ENCODE measurements at places on chromosomes 16 and 17. TPM values are rescaled to one million over a fixed set of nuclear protein-coding genes. Genes with fewer than 3 reads are reported as not detected.

DNA sequence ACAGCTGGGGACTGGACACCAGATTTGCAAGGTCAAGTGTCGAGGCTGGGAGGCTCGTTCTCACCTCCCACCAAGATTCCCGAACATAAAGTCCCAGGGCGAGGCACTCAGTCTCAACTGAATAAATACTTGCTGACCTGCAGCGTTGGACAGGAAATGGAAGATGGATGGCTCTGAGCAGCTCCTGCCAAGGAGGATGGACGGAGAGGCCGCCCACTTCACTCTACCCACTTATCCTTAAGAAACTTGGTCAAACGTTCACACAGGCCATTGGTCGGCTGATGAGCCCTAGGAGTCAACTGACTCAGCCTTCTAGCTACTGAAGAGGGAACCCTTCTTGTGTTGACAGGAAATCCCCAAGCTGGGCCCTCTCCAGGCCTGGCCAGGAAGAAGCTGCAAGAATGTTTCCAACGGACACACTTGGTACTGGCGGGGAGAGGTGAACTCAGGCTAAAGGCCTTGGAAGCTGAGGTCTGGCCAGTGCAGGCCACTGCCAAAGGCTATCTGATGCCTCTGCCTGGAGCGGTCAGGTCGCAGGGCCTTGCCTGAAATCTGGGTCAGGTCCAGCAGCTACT is 50.0 kb downstream of the VAC14 start:
- no peak for DNase-seq

- no peak for DNase-seq
These were observed 7.5 kb downstream of the POLR2C start for GRCh38 chr16:57469917-57470470.

DNA sequence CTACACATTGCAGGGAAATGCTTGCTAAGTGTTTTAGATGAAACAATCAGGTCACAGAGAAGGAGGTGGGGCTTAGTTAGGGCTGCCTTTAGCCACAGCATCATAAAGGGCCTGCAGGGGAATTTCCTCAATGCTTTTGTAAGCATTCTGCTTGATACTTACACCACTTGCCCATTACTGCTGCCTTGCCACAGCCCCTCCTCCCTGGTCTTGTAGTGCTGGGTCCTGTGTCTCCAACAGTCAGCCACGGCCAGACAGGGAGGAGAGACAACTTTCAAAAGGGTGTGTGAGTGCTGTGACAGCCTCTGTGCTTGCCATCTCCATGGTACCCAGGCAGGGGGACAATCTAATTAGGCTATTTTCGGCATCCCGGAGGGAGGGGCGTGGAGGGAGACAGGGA is 111.2 kb downstream of the SHISA9 start:
- DNase-seq, result no peak

GRCh38 chr16:48790151-48790550 is 180.2 kb upstream of the N4BP1 start:
- DNase-seq, result no peak

DNA sequence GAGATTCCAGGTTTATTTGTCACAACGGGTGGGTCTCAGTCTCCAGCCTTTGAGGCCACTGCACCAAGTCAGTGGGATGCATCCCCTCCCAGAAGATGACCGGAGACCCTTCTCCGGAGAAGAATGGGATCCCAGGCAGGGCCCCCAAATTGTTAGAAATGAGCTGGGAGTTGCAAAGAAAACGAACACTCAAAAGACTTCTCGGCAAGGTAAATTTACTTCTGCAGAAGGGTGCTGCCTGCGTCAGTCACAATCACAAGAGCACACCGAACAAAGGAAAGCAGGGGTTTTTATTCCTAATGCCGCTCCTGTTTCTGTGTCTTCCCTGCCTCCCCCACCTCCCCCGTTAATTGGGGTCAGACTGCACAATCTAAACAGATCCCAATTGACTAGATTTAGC is 61.4 kb downstream of the ATF7IP2 start:
- DNase-seq, result no peak

- DNase-seq, result no peak
These were observed 38.5 kb downstream of the PIGL start for GRCh38 chr17:16255481-16255921.

DNA sequence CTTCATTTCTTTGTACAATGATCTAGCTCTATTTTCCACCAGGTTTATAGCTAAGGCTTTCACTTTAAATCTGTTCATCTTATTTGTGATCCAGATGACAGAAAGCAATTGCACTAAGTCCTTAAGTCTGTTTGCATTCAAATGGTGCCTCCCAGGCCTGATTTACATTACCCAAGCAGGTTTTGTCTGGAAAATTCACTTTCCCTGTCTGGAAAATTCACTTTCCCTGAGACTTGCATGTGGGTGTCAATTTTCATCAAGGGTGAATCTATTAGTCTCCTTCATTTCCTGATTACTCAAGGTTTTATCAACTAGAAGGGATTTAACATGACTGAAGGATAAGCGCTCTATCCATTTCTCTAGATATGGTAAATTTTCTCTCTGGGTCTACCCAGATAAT is 1480.2 kb upstream of the GOT2 start:
- DNase-seq, result no peak

DNA sequence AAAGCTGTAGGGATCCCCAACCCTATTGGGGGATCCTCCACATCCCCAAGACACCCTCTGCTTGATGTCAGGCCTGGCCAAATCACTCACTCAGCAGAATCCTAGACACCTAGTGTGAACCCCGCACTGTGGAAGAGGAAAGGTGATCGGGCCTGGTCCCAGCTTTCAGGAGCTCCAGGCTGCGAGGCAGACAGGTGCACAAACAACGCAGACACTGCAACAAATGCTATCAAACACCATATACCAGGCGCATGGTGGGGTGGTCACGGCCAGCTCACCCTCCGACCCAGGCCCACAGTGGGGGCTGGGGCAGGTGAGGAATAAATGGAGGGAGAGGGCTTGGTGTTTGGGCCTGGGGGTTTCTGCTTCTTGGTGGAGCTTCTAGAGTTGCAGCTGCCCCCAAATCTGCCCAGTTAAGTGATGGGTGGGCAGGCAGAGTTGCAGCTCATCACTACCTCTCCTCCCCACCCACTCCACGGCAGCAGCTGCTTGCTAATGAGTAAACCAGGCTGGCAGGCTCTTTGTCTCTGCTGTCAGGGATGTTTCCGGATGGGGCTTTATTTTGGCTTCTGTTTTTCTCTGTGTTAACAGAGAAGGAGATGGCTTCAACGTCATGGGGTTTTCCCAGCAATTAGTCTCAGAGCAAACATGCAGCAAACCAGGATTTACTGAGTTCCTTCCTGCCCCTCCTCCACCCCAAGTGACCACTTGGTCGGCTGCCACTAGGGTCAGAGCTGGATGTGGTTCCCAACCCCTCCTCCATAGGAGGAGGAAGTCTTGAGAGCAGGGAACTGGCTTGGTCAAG is 46.6 kb downstream of the PECAM1 start:
- peak; percentile 16 for DNase-seq

DNA sequence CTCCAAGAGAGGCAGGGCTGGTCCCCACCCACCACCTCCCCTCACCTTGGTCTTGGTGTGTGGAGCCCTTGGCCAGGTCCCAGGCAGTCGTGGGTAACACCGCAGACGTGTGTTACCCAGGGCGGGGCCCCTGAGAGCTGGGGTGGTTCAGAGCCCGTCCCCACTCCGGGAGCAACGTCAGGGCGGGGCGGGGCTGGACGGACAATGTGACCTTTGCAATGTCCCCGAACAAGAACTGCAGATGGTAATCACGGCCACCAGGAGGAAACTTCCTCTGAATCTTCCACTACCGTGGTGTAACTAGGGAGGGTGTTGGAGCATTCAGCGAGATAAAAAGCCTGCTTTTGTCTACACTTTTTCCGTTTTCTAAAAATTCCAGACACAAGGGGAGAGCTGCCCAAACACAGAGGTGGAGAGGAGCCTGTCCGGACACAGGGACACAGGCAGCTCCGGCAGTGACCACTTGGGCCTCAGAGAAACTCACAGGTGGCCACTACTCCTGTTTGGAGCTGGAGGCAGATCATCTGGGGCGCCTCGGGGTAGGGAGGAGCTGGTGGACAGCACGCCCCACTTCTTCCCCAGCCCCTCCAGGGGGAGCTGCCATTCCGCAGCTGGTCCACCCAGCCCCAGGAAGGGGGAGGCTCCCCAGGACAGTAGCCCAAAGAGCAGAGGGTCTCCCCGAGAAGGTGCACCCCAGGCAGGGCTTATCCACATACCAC is 14.2 kb upstream of the SLC38A10 start:
- DNase-seq, result no peak

- no peak for DNase-seq
These were observed 7.3 kb downstream of the TRIM65 start for GRCh38 chr17:75889454-75889853.

DNA sequence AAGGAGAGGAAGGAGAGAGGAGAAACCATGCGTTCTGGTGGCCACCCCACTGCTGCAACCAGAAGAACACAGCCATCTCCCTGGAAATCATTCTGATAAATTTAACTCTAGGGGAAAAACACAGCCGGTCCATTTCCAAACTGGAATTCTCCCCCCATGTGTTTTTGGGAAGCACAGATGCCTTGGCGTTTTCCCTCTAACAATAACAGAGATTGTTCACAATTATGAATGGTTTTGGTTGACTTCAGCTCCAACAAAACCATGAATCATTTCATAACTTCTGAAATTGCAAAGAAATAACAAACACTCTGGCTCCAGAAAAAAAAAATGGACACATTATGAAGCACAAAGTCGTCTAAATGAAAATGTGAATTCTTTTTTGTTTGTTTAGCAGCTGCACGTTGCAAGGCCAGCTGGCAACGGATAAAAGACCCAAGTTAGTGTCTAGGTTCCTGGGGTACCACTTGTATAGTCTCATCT is 46.2 kb downstream of the GNAO1 start:
- DNase-seq, result no peak

- DNase-seq, result no peak
These were observed 161.4 kb downstream of the GRIN2A start for GRCh38 chr16:10020866-10021265.

DNA sequence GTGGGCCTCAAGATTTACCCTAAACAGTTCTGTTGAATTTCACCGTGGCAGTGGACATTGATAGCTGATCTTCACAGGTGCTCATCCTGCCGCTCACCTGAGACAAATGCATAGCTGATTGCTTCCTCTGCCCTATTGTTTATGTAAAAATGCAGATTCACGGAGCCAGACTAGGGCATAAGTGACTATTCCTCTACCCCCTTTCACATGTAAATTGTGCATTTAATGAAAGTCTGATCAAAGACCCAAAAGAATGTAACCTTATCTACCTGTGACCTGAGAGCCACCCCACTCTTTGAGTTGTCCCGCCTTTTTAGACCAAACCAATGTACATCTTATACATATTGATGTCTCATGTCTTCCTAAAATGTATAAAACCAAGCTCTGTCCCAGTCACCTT is 312.4 kb upstream of the CDH5 start:
- DNase-seq, result no peak

Gene PRSS53
- total RNA-seq, result 4.5 TPM

Gene ANKRD13B
- 6.4 TPM for total RNA-seq

Gene KRTAP4-9
- total RNA-seq, result not detected
